Type B pancreatic cell (in vitro differentiated cells): ENCODE measurements at places on chromosomes 7 and 10.

GRCh38 chr10:45432113-45432512, 58.1 kb downstream of the ALOX5 start:
- no peak overlapping the region for H3K27ac ChIP-seq
- no peak overlapping the region for H3K4me3 ChIP-seq
- no peaks in the 10 kb centered on the region for H3K27me3 ChIP-seq
- H3K36me3 ChIP-seq = no peaks in the 10 kb centered on the region
- peaks cover 5% of the 10 kb centered on the region for H3K4me1 ChIP-seq
- no peak for DNase-seq

- H3K27me3 ChIP-seq = peaks cover 9% of the 10 kb centered on the region
- no peaks in the 10 kb centered on the region for H3K4me1 ChIP-seq
- H3K27ac ChIP-seq = no peak overlapping the region
- peak; percentile 24 for DNase-seq
- no peaks in the 10 kb centered on the region for H3K36me3 ChIP-seq
Observed at GRCh38 chr10:49273626-49274025, 25.3 kb upstream of the C10orf71 start.

GRCh38 chr7:145850636-145851035, 266.0 kb upstream of the CNTNAP2 start:
- H3K4me1 ChIP-seq = no peaks in the 10 kb centered on the region
- no peaks in the 10 kb centered on the region for H3K36me3 ChIP-seq

DNA sequence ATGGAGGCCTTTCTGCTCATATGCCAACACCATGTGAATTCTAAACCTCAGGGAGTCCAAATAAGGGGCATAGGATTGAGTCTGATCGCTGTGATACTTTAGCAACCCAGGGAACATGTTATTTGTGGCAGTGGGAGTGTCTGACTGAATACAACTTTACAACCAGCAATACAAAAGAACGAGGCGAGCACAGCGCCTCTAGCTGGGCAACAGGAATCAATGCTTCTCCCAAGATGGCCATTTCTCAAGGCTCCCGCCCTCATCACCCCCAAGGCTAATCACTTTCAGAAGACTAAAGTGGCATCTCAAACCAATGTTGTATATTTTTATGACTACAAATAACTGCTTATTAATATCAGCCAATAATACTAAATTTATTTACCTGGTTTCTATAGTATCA, 28.1 kb downstream of the YWHAG start:
- peaks cover 34% of the 10 kb centered on the region for H3K4me1 ChIP-seq
- H3K27ac ChIP-seq = no peak overlapping the region
- H3K36me3 ChIP-seq = peaks cover 32% of the 10 kb centered on the region
- H3K27me3 ChIP-seq = no peaks in the 10 kb centered on the region
- no peak overlapping the region for H3K4me3 ChIP-seq

DNA sequence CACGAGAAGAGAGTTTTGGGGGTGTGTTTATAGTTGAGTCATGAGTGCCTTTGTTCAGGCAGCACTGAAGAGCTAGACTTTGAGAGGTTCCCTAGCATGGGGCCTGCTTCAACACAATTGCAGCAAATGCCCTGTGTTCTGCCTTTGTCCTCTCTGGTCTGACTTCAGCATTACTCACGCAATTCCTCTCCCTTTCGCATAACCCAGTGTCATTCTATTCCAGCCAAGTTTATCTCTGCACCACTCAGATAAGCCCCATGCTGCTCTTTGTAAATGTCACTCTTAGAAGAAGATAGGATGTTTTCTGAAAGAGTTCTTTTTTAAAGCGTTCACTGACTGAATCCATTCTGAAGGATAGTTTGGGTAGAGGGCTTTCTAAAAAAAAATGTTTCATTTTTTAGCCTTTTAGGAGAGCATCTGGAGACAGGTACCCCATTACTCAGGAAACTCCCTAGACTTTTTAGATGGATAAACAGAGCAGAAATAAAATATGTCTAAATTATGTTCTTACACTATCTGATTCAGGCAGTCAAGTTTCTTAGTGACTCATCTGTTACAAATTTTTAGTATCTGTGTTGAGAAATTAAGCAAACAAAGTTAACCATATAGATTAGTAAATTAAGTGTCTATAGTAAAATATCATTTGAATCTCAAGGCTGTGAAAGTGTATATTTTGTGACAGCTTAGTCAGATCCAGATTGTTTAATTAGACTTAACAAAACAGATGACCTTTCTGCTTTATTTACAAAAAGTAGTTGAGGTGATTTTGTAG, 318.5 kb downstream of the GPR158 start:
- DNase-seq = no peak
- no peak overlapping the region for H3K27ac ChIP-seq
- H3K4me3 ChIP-seq = no peak overlapping the region
- no peaks in the 10 kb centered on the region for H3K36me3 ChIP-seq
- H3K27me3 ChIP-seq = no peaks in the 10 kb centered on the region

DNA sequence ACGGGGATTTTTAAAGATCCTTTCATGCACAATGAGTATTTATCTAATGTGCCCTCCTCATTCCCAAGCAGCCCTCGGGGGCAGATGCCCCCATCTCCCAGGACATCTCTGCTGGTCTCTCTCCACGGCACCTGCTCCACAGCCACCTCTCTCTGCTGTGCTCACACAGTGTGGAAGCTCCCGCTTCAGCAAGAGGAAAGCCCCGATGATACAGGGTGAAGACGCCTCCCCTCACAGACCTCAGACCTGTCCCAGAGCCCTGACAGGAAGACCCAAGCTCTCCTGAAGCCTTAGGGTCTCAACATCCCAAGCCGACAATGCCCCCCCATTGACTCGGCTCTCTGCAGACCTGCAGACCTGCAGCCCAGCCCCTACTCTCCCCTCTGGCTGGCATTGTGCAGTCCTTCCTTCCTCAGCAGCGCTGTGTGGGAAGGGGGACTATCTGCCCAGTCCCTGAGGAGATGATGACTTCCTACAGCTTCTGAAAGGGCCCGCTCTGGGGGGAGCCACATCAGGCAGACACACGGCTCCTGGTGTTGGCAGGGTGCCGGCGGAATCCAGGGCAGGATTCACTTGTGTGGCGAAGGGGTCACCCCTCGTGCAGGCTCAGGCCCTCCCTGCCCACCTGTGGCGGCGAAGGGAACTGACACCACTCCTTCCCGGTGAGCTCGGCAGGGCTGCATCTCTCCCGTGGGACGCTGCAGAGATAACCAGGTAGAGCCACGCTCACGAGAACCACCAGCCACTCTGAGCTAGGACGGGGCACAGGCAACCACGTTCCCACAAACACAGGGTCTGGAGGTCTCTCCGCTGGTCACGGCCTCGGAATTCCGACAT, 61.8 kb downstream of the PTPRN2 start:
- DNase-seq = no peak
- no peaks in the 10 kb centered on the region for H3K36me3 ChIP-seq
- no peak overlapping the region for H3K4me3 ChIP-seq
- no peaks in the 10 kb centered on the region for H3K27me3 ChIP-seq
- no peaks in the 10 kb centered on the region for H3K4me1 ChIP-seq

GRCh38 chr10:93039110-93039509, 21.5 kb upstream of the CYP26C1 start:
- no peak overlapping the region for H3K27ac ChIP-seq
- DNase-seq = no peak
- H3K36me3 ChIP-seq = no peaks in the 10 kb centered on the region
- H3K4me3 ChIP-seq = no peak overlapping the region
- no peaks in the 10 kb centered on the region for H3K4me1 ChIP-seq

- peaks cover 15% of the 10 kb centered on the region for H3K27me3 ChIP-seq
- no peaks in the 10 kb centered on the region for H3K36me3 ChIP-seq
- peak overlapping the region; percentile 57 for H3K4me3 ChIP-seq
- DNase-seq = no peak
- H3K4me1 ChIP-seq = peaks cover 28% of the 10 kb centered on the region
- H3K27ac ChIP-seq = no peak overlapping the region
Observed at GRCh38 chr10:102434394-102435132, 2.2 kb upstream of the CUEDC2 start.

DNA sequence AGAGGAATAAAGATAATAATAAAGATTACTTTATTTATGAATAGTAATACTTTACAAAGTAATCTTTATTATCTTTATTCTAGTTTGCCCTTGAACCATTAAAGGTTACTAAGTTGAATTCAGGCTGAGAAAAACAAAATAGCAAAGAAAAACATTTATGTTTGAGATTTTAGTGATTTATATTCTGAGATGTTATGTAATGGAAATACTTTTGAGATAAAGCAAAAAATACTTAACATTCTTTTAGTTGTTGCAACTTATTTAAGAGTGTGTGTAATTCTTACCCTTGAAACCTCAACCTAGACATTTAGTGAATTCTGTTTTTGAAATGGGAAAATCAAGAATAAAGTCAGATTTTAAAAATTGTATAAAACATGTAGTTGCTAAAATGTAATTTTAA, 40.0 kb downstream of the MINPP1 start:
- no peak for DNase-seq
- H3K27ac ChIP-seq = no peak overlapping the region
- peaks cover 31% of the 10 kb centered on the region for H3K36me3 ChIP-seq

DNA sequence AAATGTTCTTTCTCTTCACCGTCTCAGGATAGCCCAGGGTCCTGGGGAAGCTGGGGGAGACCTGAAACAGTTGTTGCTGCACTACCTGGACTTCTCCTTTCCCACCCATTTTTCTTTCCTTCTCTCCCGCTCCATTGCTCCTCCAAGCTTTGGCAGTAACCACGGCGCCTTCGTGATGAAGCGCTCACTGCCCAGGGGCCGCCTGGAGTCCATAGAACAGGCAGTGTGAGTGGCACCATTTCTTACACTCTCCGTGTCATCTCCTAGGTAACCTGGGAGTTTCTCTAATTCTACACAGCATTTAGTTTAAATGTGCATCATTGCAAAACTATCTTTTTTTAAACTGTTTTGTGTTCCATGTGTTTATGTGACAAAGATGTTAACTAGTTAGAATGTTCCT, 40.3 kb upstream of the BHLHA15 start:
- DNase-seq = no peak
- peaks cover 7% of the 10 kb centered on the region for H3K4me1 ChIP-seq
- H3K4me3 ChIP-seq = no peak overlapping the region

- H3K4me3 ChIP-seq = no peak overlapping the region
- H3K36me3 ChIP-seq = no peaks in the 10 kb centered on the region
- no peak overlapping the region for H3K27ac ChIP-seq
- H3K27me3 ChIP-seq = no peaks in the 10 kb centered on the region
Observed at GRCh38 chr7:98165827-98166667, 45.2 kb upstream of the BHLHA15 start.

- DNase-seq = no peak
- H3K4me1 ChIP-seq = peaks cover 4% of the 10 kb centered on the region
- no peak overlapping the region for H3K4me3 ChIP-seq
- H3K27ac ChIP-seq = no peak overlapping the region
- H3K27me3 ChIP-seq = peaks cover 21% of the 10 kb centered on the region
- H3K36me3 ChIP-seq = no peaks in the 10 kb centered on the region
Observed at GRCh38 chr10:62616885-62617590, 187.5 kb upstream of the ADO start.

DNA sequence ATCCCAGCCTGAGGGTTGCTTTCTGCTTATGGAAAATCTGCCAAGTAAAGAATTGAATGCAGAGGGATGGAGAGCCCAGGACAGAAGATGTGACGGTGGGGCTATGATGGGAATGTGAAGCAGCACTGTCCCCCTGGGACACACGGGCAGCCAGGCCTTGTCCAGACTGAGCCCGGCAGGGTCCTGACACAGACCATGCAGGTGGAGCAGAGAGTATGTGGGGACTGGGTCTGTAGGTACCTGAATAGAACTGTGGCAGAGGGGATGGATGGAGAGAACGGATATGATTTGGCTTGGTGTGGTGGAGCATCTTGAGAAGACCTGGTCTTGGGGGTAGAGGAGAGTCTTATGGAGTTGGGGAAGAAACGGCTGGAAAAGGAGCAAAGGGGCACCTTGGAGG, 732 bp upstream of the LRRC18 start:
- peaks cover 4% of the 10 kb centered on the region for H3K27me3 ChIP-seq
- peaks cover 7% of the 10 kb centered on the region for H3K4me1 ChIP-seq
- DNase-seq = peak; percentile 42
- H3K27ac ChIP-seq = no peak overlapping the region
- no peaks in the 10 kb centered on the region for H3K36me3 ChIP-seq
